ENCODE measurements at places on chromosomes 1 and 21.

- no peak for DNase-seq
Measured at GRCh38 chr1:45723248-45723930, 27.1 kb downstream of the IPP start.

DNA sequence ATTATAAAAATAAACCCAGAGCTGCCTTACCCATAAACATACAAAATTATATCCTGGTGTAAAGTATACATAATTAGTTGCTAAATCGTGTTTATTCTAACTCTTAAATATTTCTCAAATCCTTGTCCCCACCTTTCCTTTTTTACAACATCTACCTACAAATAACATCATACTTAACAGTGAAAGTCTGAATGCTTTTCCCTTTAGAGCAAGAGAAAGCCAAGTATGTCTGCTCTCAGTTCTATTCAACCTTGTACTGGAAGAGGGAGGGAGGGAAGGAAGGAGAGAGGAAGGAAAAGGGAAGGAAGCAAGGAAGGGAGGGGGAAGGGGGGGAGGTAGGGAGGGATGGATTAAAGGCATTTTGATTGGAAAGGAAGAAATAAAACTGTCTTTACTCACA, 14.6 kb downstream of the DOCK7 start:
- no peak for DNase-seq

GRCh38 chr1:1511533-1512285, at the start of gene ATAD3A:
TSS of gene ATAD3A (plus strand) at chr1:1512162. CDS start at chr1:1512269, 107 bp downstream.
- peak; percentile 97 for DNase-seq

DNA sequence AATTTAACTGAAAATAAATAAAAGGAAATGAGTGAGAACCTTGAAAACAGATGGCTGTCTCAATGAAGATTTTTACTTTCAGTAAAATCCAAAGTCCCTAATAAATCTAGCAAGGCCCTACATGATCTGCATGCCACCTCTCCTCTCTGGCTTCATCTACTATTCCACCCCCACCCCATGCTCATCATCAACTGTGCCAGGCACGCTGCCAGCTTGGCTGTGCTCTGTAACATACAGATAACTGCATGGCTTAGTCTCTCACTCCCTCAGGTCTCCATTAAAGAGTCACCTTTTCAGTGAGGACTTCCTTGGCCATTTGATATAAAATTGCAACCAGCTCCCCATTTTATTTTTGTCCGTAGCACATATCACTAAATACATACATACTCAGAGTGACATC, 26.7 kb downstream of the RGSL1 start:
- DNase-seq = no peak

DNA sequence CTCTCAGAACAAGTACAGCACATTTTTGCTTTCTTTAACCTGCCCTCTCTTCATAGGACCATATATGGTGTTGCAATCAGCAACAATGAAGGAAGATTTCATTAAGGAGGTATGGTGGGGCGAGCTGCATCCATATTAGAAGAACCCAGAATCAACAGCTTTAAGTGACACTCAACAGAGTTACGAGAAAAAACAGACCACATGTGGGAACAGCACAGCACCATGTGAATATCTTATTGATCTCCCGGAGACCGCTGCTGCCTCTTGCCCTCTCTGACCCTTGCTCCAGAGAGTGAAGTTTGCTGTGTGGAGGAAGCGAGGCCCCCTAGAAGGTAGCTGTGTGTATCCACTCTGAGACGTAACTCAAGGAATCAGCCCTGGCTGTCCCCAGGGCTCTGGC, 12.9 kb downstream of the RAB42 start:
- DNase-seq = no peak

DNA sequence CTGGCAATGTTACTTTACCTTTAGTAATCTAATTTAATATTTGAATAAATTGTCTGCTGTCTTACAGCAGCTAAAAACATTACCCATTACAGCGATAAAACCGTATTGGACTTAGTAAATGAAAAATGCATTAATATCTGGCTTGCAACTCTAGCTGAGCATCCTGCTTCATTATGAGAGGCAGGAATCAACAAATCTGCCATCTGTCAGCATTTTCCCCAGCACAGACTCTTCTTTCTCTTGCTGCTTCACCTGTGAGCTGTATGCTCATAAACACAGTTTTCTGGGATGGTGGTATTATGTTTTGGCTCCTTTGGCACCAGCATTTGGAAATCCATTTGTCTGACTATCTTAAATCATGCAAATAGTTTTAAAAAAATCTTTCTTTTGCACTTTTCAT, 487.1 kb downstream of the KCNT2 start:
- DNase-seq = no peak

GRCh38 chr21:23374155-23374554, 2233.1 kb downstream of the MRPL39 start:
- DNase-seq = no peak

GRCh38 chr1:17460219-17460618, 20.7 kb upstream of the RCC2 start:
- DNase-seq = no peak

DNA sequence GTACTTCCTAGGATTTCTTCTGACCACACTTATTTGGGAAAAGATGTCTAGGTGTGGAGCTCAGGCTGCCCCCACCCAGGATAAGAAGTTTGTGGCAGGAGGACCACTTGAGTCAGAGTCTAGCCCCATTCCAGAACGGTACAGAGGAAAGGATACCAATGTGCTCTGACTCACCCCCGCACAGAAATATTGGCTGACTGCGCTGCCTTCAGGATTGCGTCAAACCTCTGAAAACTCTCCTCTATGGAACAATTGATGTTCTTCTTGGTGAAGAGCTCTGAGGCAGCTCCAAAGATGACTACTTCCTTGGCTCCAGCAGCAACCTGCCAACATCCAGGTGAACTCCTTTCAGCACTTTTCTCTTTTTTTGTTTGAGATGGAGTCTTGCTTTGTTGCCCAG, 11.2 kb downstream of the HMGCL start:
- no peak for DNase-seq

- no peak for DNase-seq
Measured at GRCh38 chr21:43826623-43826974, 37.2 kb downstream of the RRP1 start.

DNA sequence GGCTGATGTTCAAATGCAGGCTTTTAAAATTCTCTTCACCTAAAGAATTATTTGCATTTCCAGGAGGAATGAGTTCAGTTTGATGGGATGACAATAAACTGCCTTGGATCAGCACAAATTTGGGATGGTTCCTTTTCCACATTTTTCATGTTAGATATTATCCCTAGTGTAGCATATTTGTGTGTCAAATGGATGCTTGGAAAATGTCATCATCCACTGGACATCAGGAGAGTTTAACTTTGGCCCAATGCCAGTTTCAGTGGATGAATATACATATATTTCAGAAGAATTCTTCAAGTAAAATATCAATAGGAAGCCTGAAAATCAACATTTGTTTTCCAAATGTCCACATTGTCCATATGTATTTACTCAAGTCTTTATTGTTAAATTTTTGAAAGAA, 116.5 kb upstream of the COL24A1 start:
- DNase-seq = no peak

DNA sequence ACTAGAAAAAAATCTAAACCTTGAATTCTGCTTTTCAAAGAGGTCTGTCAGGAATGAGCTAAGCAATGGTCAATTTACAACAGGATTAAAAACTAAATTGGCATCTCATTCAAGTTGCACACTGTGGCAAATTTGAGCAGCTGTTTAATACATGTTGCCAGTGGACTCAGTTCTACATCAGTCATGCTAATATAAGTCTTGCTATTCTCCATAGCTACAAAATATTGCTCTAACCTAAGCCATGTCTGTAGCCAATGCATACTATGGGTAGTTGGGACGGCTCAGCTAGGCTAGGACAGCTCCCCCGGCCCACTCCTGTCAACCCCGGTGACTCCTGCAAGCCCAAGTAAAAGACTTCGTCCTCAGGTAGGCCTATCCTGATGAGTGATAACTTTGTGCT, 10.9 kb upstream of the VAV3 start:
- no peak for DNase-seq

DNA sequence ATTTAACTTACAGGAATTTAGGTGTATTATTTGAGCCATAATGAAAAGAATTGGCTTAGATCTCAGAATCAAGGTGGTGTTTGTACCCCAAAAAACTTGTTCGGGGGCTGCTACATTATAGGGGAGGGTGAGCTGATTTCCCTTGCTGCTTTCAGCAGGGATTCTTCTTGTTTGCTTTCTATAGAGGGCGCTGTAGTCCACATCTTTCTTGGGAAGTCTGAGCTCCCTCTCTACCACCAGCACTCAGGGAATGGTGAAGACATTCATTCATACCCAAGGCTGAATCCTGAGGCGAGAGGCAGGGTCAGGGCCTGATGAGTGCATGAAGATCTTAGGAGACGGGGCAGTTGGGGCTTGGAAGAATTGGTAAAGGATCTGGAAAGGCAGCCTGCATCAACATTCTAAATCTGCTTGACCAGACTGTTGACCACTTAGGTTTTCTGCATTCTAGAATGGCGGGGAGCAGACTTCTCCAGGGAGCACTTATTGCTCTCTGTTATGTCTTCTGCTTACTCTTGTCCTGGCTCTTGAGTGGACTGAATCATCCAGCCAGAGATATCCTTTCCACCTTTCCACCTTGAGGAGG, 18.9 kb downstream of the SPATA46 start:
- no peak for DNase-seq

- DNase-seq = no peak
Measured at GRCh38 chr1:14919751-14920150, 233.8 kb upstream of the TMEM51 start.

- DNase-seq = no peak
Measured at GRCh38 chr21:43904331-43904781, 39.3 kb downstream of the AGPAT3 start.

DNA sequence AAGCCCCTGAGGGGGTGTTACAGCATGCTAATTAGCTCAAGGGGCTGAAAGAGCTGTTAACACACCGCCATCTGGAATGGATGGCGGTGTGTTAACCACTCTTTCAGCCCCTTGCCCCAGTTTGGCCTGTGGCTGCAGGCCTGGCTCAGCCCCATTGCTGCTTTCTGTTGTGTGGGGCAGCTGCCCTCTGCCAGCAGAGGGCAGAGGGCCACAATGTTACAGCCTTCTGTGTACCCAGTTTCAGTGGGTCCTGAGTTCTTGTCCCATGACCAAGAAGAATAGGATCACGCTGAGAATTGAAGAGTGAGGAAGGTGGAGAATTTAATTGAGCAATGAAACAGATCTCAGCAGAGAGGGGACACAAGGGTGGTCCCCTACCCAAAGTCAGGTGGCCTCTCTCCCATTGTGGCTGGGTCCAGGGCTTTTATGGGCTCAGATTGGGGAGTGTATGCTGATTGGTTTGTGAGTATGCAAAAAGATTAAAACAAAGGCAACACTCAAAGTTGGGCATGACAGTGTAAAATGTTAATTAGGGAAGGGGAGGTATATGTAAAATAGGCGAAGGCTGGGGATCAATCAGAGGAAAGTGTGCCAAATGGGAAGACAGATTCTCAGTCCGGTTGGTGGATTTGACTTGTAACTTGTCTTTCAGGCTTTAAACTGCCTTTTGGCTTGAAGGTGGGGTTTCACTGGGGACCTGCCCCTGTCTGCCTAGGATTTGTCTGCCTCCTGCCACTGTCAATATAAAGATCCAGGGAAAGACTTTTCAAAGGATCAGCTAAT, 142.2 kb downstream of the RABGAP1L start:
- DNase-seq = no peak

DNA sequence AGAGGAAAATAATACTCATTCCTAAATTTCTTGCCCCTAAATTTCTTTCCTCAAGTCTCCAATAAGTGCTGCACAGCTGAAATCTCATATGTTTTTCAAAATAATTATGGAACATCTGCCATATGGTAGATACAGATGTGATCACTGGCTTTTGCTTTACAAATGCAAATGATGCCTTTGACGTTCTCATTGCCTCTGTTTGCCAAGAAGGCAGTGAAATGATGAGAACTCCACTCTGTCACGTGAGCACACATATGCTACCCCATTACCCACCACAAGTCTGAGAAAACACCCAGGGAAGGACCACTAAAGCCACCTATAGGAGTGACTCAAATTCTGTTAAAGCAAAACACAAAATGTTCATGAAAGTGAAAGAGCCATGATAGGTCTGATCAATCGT, 43.9 kb downstream of the DSCAM start:
- no peak for DNase-seq

- no peak for DNase-seq
Measured at GRCh38 chr1:31219489-31219888, 20.2 kb downstream of the NKAIN1 start.

GRCh38 chr1:91827087-91827458, 58.9 kb downstream of the TGFBR3 start:
- peak; percentile 29 for DNase-seq

GRCh38 chr1:52057876-52058415, 1.9 kb downstream of the BTF3L4 start:
- no peak for DNase-seq

- no peak for DNase-seq
Measured at GRCh38 chr1:168472223-168472622, 71.6 kb downstream of the XCL2 start.

DNA sequence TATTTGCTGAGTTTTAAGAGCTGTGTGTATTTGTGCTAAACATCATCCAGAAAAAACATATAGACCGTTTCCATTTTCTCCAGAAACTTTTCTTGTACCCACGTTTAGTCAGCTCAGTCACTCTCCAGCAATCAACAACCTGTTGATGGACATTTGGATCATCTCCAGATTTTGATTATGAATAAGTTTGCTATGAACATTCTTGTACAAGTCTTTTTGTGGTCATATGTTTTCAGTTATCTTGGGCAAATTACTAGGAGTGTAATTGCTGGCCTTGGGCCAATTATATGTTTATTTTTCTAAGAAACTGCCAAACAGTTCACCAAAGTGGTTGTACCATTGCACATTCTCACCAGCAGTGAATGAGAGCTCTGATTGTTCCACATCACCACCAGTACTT, 221.8 kb downstream of the CENPF start:
- DNase-seq = no peak

GRCh38 chr21:38140207-38140903, 116.4 kb upstream of the KCNJ15 start:
- DNase-seq = no peak

DNA sequence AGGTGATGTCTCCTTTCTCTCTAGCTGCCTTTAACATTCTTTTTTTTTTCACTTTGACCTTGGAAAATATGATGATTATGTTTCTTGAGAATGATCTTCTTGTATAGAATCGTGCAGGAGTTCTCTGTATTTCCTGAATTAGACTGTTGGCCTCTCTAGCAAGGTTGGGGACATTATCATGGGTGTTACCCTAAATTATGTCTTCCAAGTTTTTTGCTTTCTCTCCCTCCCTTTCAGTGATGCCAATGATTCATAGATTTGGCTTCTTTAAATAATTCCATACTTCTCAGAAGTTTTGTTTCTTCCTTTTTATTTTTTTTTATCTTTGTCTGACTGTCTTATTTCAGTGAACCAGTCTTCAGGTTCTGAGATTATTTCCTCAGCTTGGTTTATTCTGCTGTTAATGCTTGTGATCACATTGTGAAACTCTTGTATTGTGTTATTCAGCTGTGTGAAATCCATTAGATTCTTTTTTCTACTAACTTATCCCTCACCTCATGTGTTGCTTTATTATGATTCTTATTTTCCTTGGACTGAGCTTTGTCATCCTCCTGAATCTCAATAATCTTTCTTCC, 268.4 kb upstream of the NRIP1 start:
- no peak for DNase-seq

- DNase-seq = no peak
Measured at GRCh38 chr1:29292344-29292743, 56.0 kb downstream of the PTPRU start.

GRCh38 chr1:241034203-241034936, 322.6 kb downstream of the RGS7 start:
- DNase-seq = no peak
